ENCODE measurements at places on chromosomes 3 and 15. TPM values are rescaled to one million over a fixed set of nuclear protein-coding genes. Genes with fewer than 3 reads are reported as not detected.

DNA sequence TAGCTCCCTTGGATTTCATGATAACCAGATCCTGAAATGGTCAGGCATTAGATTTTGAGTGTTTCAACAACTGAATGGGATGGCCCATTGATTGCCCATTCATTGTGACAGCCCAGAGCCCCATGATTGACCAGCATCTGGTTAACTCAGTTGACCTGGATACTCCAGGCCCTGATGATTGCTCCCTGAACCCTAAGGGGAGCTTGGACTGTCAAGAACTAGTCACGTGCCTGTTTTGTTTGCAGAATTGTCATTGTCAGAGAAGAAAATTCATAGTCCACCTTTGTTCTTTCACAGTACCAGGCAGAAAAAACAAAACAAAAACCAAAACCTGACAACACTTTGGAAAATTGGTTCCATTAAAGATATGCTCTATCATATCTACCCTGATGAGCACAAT is 241.3 kb upstream of the ONECUT1 start:
- no peaks in the 10 kb centered on the region for H3K4me1 ChIP-seq
- no peaks in the 10 kb centered on the region for H3K27me3 ChIP-seq
- no peak overlapping the region for H3K4me3 ChIP-seq
- no peak for DNase-seq

GRCh38 chr3:42488687-42489086 is 13.8 kb upstream of the VIPR1 start:
- H3K4me1 ChIP-seq, result peaks cover 8% of the 10 kb centered on the region
- H3K36me3 ChIP-seq, result no peaks in the 10 kb centered on the region
- H3K27ac ChIP-seq, result no peak overlapping the region
- H3K4me3 ChIP-seq, result no peak overlapping the region

GRCh38 chr3:34886443-34886842 is 752.9 kb upstream of the ARPP21 start:
- no peaks in the 10 kb centered on the region for H3K27me3 ChIP-seq
- H3K36me3 ChIP-seq, result no peaks in the 10 kb centered on the region
- DNase-seq, result no peak
- no peak overlapping the region for H3K27ac ChIP-seq
- H3K4me3 ChIP-seq, result no peak overlapping the region

DNA sequence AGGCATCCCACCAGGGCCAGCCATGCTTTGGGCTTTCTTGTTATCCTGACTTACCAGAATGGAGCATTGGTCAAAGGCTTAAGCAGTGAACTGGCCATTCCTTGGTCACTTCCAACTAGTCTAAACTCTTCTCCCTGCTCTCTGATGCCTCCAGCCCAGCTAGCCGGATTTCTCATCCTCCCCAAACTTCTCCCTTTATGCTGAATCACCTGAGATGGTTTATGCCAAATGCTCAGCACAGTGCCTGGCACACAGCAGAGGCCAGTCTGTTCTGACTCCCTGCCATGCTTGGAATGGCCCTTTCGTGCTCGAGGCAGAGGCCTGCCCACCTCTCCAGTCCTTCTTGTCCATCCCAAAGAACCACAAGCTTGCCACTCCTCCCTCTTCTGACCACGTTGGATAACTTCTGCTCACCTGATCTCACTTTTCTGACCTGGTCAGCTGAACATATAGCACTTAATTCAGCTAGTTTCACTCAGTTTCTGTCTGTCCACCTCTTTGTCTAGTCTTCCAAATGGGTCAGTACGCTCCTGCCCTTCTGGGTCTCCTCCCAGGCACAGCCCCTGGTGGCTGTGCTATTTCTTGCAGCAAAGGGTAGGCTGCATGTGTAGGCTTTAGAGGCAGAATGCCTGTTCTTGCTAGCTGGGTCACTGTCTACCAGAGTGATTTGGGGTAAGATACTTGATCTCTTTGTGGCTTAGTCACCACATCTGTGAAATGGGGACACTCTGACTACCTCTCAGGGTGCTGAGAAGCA is 2.2 kb upstream of the RBP1 start:
- no peak overlapping the region for H3K27ac ChIP-seq
- H3K36me3 ChIP-seq, result peaks cover 4% of the 10 kb centered on the region
- H3K4me3 ChIP-seq, result no peak overlapping the region
- peaks cover 55% of the 10 kb centered on the region for H3K27me3 ChIP-seq

DNA sequence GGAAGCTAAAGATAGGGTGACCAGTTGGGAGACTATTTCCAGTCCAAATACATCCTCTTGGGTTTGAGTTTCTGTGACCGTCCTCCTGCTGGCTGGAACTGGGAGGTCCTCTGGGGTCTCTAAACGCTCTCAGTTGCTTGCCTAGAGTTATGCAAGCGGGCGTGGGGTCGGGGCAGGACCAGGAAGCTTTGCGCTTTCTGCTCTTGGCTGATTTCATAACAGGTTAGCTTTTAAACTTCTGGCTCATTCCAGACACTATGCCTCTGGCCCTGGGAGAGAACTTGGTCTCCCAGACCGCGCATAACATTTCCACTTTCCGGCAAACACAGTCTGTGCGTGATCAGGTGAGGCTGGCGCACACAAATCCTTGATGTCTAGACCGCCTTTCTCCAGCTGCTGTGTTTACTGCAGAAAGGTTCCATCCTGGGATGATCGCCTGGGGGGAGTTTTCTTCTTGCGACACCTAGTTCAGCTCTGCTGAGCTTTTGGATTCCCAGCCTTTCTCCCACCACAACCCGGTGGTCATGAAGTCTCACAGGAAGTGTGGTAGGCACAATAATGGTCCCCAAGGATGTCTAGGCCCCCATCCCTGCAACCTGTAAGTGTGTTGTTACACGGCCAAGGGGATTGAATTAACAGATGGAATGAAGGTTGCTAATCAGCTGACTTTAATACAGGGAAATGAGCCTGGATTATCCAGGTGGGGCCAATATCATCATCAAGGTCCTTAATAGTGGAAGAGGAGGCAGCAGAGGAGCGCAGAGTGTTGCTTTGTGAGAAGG is 23.6 kb upstream of the CGNL1 start:
- no peaks in the 10 kb centered on the region for H3K4me1 ChIP-seq
- H3K27ac ChIP-seq, result no peak overlapping the region
- no peak overlapping the region for H3K4me3 ChIP-seq
- no peak for DNase-seq
- no peaks in the 10 kb centered on the region for H3K36me3 ChIP-seq

- H3K4me3 ChIP-seq, result no peak overlapping the region
- no peak overlapping the region for H3K27ac ChIP-seq
- DNase-seq, result no peak
These were observed 171.7 kb downstream of the PGPEP1L start for GRCh38 chr15:98835876-98836275.

Gene THBS1
- 13.0 TPM for total RNA-seq

Gene CTDSPL
- total RNA-seq, result 2.2 TPM

Gene ZNF445
- total RNA-seq, result 9.7 TPM

- no peaks in the 10 kb centered on the region for H3K4me1 ChIP-seq
- H3K27ac ChIP-seq, result no peak overlapping the region
- DNase-seq, result no peak
- peaks cover 3% of the 10 kb centered on the region for H3K36me3 ChIP-seq
- no peak overlapping the region for H3K4me3 ChIP-seq
These were observed 284.1 kb upstream of the NR2E3 start for GRCh38 chr15:71526060-71526820.

- H3K36me3 ChIP-seq, result peaks cover 13% of the 10 kb centered on the region
- H3K4me3 ChIP-seq, result no peak overlapping the region
These were observed 72.8 kb upstream of the MYO5C start for GRCh38 chr15:52368402-52368801.

Gene TEX9
- 0.42 TPM for total RNA-seq

DNA sequence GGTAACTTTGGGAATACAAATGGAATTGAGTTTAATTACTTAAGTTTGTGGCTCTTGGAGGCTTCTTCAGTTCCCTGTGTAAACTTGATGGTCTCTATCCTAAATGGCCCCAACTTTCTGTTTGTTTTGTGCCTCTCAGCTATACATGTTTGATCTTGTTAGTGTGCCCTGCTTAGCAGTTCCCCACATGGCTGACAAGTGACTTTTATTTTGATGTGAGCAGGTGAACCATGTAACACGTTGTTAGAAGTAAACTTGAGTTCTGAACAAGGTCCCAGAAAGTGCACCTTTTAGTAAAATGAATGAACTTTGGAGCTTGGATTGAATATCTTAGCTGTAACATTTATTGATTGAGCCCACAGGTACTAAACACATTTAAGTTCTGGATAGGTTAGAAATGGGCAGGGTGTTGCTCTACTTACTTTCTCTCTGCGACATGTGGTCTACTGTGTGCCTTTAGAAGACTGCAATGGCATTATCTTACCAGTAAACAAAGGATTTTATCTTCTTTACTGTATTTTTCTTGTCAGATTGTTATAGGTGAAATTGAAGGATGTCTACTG is 4.5 kb downstream of the LSM3 start:
- peaks cover 19% of the 10 kb centered on the region for H3K4me1 ChIP-seq
- H3K27me3 ChIP-seq, result no peaks in the 10 kb centered on the region
- no peak overlapping the region for H3K4me3 ChIP-seq
- no peak overlapping the region for H3K27ac ChIP-seq

DNA sequence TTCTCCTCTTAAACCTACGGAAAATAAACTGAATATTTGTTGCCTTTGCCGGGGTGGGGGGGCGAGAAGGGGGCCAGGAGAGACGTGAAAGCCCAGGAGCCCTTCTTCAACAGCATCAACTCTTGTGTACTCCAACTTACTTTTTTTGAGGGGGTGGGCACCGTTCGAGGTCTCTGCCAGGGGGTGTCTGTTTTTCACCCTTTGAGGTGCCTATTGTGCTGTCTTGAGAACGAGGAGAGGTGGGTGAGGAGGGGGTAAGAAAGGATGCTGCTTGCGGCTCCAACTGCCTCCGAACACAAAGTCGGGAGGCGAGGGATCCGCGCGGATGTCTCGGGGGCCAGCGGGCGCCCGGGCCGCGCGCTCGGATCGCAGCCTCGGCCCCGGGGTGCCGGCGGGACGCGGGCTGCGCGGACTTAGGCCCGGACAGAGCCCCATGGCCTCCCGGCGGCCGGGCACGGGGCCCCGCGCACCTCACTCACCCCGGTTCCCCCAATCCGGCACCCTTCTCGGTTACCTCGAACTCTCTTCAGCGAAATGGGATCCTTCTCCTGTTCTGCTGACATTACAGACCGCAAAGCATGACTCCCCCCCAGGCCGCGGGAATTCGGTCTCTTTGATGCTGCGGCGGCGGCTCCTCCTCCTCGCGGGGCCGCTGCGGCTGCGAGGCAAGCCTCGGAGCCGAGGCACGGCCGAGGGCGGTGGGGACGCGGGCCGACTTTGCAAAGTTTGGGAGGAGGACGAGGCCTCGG is 650 bp downstream of the PYGO1 start:
- H3K27ac ChIP-seq, result no peak overlapping the region
- no peaks in the 10 kb centered on the region for H3K4me1 ChIP-seq
- peaks cover 45% of the 10 kb centered on the region for H3K27me3 ChIP-seq
- peaks cover 2% of the 10 kb centered on the region for H3K36me3 ChIP-seq
- peak overlapping the region; percentile 77 for H3K4me3 ChIP-seq

- no peaks in the 10 kb centered on the region for H3K4me1 ChIP-seq
- H3K4me3 ChIP-seq, result no peak overlapping the region
- no peaks in the 10 kb centered on the region for H3K36me3 ChIP-seq
- no peak overlapping the region for H3K27ac ChIP-seq
- no peaks in the 10 kb centered on the region for H3K27me3 ChIP-seq
These were observed 204.2 kb upstream of the COL8A1 start for GRCh38 chr3:99434190-99434589.

Gene GP9
- 3.8 TPM for total RNA-seq

Gene GRAMD1C
- 0.08 TPM for total RNA-seq

DNA sequence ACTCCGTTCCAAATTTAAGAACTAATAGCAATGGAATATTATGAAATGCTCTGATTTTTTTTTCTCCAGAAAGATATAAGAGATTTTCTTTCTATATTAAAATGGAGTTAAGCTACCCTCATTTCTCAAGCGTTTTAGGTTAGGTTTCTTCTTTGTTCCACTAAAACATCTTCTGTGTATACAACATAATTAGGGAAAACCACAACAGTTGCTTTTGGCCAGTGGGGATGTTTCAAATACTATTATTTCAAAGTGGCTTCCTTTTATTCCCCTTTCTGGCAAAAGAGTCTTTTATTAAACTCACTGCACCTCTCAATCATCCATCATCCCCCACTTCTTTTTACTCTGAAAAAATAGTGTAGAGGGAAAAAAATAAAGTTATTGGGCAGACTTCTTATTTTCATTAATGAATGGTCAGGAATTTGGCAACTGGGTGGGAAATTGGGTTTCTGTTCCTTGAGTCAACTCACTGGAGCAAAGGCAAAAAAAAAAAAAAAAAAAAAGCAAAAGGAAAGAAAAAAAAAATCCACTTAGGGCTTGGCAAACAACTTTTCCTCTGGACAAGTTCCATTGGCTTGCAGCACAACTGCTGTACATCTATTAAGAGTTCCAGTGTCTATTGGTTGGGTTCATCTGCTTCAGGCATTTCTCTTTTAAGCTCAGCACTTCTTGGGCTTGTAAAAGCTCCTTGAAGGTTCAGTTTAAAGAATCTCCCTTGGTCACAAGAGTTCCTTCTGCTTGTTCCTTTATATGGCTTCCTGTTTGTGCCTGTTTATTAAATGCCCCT is 963.4 kb downstream of the ROBO1 start:
- no peaks in the 10 kb centered on the region for H3K4me1 ChIP-seq
- no peaks in the 10 kb centered on the region for H3K27me3 ChIP-seq
- H3K27ac ChIP-seq, result no peak overlapping the region
- H3K4me3 ChIP-seq, result no peak overlapping the region

DNA sequence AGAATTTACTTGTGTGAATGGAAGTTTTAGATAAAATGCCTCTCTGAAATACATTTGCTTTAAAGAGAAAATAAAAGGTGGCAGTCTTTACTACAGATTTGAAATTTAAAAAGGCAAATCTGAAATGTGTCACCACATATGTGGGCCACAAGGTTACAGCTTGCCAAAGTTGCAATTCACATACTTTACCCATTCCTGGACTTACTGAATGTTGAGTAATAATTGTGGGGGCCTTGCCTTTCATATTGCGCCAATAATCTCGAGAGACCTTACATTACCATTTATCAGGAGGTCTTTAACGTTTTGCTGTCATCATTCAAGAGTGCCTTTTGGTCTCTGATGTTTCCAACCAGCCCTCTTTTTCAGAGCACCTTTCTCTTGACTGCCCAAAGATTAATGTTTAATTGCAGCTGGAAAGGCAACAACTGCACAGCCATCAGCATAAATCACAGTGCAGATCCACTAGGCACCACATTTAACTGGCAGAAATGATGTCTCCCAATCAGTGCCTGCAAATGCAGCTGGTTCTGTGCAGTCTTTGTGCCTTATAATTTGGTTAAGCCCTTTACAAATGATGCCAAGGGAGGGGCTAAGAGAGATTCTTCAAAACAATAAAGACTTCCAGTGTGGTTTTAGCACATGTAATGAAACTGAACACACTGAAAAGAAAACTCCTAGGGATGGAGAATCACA is 206.8 kb downstream of the MAGI1 start:
- H3K27me3 ChIP-seq, result no peaks in the 10 kb centered on the region
- no peak for DNase-seq
- H3K36me3 ChIP-seq, result no peaks in the 10 kb centered on the region
- H3K4me3 ChIP-seq, result no peak overlapping the region

Gene C3orf70
- total RNA-seq, result 0.08 TPM

Gene OR5H15
- not detected for total RNA-seq

- no peak for DNase-seq
- no peak overlapping the region for H3K4me3 ChIP-seq
- H3K27ac ChIP-seq, result no peak overlapping the region
- peaks cover 2% of the 10 kb centered on the region for H3K4me1 ChIP-seq
- H3K36me3 ChIP-seq, result peaks cover 2% of the 10 kb centered on the region
These were observed 108.1 kb upstream of the ZBTB20 start for GRCh38 chr3:115255197-115255585.
